AG04450 (cell line): ENCODE measurements at places on chromosomes 3 and 15.
A peak's percentile ranks its signal among the peaks of the same experiment; 100 is the strongest.

DNA sequence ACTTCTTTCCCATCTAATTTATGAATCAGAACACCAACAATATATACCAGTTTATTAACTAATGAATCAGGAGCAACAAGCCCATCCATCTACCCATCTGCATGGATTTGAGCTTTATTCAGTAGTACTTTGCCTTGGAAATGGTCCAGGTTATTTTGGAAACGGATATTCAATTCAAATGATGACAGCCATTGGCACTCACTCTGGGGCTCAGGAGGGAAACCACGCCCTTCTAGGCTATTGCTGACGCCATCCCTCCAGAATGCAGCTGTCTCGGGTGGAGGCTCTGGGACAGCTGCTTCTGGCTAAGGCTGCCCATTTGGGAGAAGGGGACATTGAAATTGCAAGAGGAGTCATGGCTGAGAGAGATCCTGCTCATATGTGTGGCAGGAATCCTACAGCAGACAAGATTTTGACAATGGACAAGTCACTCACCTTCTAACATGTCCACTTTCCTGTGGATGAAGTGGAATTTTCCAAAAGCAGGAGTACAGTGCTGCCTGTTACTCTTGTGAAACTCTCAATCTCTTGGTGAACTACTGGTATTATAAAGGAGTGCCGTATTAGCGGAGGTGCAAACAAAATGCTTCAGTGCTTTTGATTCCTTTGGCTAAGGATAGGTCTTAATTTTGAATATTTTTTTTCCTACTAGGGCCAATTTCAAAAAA is 29.3 kb upstream of the TRAK1 start:
- peak; percentile 63 for DNase-seq

DNA sequence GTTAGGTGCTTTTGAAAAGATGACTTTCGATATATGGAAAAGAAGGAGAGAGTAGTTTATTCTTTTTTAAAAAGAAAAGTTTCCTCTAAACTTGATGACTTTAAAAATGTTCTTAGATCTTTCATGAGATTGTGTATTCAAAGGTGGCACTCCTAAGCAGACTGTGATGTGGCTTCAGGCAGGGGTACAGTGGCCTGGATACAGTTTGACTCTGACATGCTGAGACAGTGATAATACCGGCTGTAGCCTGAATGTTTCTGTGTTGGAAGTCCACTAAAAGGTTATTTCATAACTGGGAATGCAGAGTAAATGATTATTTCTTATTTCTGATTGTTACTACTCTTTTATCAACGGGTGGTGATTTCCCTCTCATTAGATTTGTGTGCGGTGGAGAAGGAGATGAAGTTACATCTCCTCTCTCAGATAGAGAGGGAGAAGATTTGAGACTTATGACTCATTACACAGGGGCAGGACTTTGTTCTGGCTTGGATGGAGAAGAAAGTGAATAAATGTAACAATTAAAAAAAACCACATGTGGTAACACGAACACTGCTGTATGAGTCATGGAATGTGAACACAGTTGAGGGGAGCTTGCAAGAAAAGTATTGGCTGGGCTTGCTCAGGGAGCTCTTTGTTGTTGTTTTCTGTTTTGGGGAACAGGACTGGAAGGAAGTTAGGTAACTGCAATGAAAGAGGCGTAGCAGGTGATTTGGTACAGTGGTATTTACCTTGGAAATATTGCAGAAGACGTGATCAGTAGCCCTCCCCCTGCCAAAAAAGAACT is 21.6 kb downstream of the SPTSSB start:
- DNase-seq, result peak; percentile 37

DNA sequence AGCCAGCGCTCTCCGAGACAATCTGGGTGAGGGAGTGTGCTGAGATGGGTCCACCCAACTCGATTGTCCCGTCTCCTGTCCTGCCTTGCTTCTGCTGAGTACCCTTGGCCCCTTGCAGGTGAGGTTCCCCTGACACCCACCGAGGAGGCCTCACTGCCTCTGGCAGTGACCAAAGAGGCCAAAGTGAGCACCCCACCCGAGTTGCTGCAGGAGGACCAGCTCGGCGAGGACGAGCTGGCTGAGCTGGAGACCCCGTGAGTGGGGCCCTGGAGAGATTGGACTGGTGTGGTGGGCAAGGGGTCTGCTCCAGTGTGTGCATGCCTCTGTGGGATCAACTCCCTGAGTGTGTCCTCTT is 23.6 kb downstream of the NBEAL2 start:
- DNase-seq, result no peak

- no peak for DNase-seq
These were observed 468.5 kb downstream of the NLGN1 start for GRCh38 chr3:173865900-173866498.

DNA sequence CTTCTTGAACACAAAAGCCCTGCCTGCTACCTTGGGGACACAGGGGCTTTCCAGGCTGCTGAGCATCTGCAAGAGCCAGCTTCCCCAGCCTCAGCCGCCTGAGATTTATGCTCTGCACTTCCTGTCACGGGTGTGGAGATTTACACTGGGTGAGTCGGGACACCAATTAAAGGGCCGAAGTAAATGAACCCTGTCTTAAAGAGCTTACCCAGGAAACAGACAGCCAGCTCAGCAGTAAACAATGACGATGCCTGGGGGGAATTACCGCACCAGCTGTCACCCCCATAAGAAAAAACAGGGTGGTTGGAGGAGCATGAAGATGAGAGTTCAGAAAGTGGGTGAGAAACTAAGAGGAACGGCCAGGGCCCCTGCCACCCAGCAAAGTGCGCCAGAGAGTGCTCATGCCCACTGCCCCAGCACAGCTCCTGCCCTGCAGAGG is 37.5 kb upstream of the IQSEC1 start:
- no peak for DNase-seq

- no peak for DNase-seq
These were observed 507.4 kb downstream of the TAFA4 start for GRCh38 chr3:68424796-68425460.

DNA sequence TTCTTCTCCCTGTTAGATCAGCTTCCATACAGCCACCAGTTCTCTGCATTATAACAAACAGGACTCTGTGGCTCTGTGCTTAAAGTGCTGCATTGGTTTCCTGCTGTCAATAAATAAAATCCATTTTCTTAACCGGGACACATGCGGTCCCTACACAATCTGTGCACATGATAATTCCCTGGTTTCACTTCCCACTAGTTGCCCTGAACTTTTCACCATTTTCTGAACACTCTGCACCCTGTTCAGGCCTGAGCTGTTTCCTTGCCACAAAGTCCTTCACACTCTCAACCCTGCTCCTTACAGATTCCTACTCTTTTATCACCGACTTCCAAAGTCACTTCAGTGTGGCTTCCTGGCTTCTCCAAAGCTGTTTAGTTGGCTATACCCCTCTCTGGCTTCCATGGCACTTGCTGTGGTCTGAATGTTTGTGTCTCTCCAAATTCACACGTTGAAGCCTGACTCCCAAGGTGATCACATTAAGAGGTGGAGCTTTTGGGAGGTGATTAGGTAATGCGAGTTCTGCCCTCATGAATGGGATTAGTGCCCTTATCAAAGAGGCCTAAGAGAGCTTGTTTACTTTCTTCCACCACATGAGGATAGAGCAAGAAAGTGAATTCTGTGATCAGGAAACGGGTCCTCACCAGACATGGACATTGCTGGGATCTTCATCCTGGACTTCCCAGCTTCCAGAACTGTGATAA is 233.4 kb downstream of the CHST2 start:
- DNase-seq, result no peak

GRCh38 chr3:11005686-11006256 is 13.2 kb downstream of the SLC6A1 start:
- no peak for DNase-seq

- DNase-seq, result peak; percentile 46
These were observed 71.3 kb upstream of the LRTM1 start for GRCh38 chr3:54999159-54999558.

- no peak for DNase-seq
These were observed 4.9 kb downstream of the BTD start for GRCh38 chr3:15606434-15606891.

DNA sequence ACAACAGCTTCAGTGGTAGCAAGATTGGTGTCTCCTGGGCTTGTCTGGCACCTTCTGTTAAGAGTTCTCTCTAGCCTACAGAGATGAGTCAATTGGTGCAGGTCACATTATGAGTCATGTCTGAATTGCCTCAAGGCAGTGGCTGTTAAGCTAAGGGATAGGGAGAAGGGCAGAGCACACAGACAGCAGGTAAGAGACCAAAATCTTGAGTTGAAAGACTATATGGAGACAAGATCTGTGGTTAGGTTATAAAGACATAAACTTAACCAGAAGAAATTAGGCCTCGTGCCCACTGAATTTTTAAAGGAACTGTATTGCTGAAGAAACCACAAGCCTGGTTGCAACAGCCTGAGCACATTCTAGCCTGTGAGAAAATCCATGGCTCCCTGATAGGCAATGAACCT is 19.2 kb upstream of the KPNA1 start:
- DNase-seq, result peak; percentile 24

GRCh38 chr15:90400005-90400758 is 12.1 kb downstream of the IQGAP1 start:
- DNase-seq, result no peak

DNA sequence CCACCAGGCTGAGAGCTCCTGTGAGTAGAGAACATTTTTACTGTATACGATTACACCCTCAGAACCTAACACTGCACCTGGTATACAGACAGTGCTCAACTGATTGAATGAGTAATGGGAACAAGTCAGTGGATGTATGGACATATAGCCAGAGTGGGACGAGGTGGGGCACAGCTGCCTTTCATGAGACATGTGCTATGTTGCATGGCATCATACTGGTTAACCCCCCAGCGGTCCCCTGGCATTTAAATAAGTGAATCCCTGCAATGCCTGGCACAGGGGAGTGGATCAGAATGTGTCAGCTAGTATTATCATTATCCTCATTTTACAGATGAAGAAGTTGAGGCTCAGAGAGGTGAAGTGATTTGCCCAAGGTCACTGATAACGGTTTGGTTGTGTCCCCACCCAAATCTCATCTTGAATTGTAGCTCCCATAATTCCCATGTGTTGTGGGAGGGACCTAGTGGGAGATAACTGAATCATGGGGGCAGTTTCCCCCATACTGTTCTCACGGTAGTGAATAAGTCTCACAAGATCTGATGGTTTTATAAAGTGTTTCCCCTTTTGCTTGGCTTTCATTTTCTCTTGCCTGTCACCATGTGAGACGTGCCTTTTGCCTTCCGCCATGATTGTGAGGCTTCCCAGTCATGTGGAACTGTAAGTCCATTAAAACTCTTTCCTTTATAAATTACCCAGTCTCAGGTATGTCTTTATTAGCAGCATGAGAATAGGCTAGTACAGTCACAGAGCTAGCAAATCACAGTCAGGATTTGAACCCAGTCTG is 56.0 kb upstream of the ATP2B2 start:
- no peak for DNase-seq

- no peak for DNase-seq
These were observed 70.6 kb downstream of the BDH1 start for GRCh38 chr3:197485143-197485542.

- no peak for DNase-seq
These were observed 318.6 kb downstream of the FHIT start for GRCh38 chr3:60932643-60933042.

DNA sequence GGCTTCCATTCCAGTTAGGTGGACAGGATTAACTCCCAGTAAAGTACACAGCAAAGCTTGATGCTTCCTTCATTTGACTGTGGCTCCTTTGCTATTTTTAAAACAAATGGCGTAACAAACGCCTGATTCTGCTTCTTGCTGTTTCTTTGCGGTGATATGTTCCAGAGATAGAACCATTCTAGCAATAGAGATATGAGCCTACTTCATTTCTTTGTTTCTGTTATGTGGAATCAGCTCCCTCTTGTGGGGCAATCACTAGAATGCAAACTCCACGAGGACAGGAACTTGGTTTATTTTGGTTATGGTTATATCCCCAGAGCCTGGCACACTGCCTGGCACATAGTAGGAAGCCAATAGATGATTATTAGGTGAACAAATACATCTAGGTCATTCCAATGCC is 122.6 kb upstream of the SLC6A11 start:
- no peak for DNase-seq

GRCh38 chr3:146449613-146450012 is 19.7 kb downstream of the PLSCR2 start:
- DNase-seq, result no peak

- no peak for DNase-seq
These were observed 6.4 kb upstream of the NFKBIZ start for GRCh38 chr3:101842935-101843330.

DNA sequence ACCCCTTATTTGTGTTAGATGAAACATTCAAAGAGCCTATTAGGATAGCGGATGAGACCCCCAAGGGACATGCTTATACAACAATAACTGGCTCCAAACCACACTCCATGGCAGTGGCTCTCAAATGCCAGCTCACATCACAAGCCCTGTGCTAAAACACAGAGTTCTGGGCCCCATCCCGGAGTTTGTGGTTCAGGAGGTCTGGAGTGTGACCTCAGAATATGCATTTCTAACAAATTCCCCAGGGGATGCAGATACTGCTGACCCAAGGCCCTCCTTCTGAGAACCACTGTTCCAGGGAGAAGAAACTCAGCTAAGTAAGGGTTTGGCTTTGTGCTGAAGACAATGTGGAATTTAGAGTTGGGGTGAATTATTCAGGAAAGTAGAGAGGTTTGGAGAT is 3.6 kb downstream of the CCRL2 start:
- no peak for DNase-seq

DNA sequence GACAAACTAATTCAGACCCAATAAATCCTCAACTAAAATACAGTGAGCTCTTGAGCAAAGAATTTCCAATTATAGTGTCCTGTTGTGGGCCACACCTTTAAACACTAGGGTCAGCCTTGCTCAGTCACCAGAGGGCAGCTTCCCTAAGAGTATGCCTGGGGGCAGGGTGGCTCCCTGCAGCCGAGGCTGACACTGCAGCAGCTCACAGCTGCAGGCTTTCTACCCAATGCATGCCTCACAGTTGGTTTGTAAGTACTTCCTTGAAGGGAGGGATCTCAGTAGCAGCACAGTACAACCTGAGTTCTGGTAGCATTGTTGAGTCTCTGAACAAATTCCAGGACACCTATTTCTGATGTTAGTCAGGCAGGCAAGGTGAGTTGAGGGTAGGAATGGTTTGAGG is 335.6 kb downstream of the TUSC7 start:
- no peak for DNase-seq

DNA sequence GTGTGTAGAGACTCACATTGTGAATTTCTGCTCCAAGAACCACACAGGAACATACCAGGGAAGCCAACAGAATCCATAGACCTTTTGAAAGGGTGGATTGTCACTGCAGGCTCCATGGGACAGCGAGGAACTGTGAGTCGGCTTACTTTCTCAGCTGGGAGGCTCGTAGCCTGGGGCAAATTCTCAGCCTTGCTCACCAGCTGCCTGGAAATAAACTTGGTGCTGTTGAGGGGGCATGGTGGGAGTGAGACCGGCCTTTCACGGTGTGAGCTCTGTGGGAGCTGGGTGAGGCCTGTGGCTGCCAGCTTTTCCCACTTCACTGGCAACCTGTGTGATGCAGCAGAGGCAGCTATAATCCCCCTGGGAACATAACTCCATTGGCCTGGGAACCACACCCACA is 146.6 kb upstream of the P2RY1 start:
- no peak for DNase-seq
